ENCODE measurements at places on chromosomes 13 and 19. TPM values are rescaled to one million over a fixed set of nuclear protein-coding genes. Genes with fewer than 3 reads are reported as not detected.

DNA sequence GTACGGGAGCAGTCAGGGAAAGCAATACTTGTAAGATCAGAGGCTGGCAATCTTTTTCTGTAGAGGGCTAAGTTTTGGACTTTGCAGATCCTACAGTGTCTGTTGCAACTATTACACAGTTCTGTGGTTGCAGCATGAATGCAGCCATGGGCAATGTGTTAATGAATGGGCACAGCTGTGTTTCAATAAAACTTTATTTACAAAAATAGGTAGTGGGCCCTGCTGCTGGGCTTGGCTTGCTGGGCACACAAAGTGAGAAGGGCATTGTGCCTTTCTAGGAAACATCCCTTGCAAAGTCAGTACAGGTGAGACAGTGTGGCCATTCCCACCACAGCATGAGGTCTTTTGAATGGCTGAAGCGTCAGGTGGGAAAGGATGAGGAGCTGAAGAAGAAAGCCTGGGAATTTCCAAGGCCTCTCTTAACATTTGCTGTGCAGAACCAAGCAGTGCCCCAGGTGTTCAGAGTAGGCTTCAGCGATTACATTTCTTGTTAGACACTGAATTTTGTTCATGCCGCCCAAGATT, 9.1 kb downstream of the KL start:
- no peak overlapping the region for H3K27ac ChIP-seq
- H3K27me3 ChIP-seq, result peaks cover 42% of the 10 kb centered on the region
- H3K36me3 ChIP-seq, result no peaks in the 10 kb centered on the region
- no peaks in the 10 kb centered on the region for H3K4me1 ChIP-seq
- DNase-seq, result no peak
- no peak overlapping the region for H3K4me3 ChIP-seq

Gene ZNF773
- 34.2 TPM for total RNA-seq

GRCh38 chr13:62483774-62484173, 1068.1 kb upstream of the PCDH20 start:
- no peaks in the 10 kb centered on the region for H3K27me3 ChIP-seq
- no peaks in the 10 kb centered on the region for H3K4me1 ChIP-seq
- no peak overlapping the region for H3K27ac ChIP-seq
- DNase-seq, result no peak
- no peak overlapping the region for H3K4me3 ChIP-seq

Gene APOE
- 1,026 TPM for total RNA-seq

- DNase-seq, result no peak
- no peaks in the 10 kb centered on the region for H3K27me3 ChIP-seq
- no peaks in the 10 kb centered on the region for H3K36me3 ChIP-seq
These were observed 65.8 kb downstream of the GPC6 start for GRCh38 chr13:93292366-93292765.

- H3K27me3 ChIP-seq, result no peaks in the 10 kb centered on the region
- no peak overlapping the region for H3K4me3 ChIP-seq
- H3K36me3 ChIP-seq, result no peaks in the 10 kb centered on the region
- no peak overlapping the region for H3K27ac ChIP-seq
- peaks cover 47% of the 10 kb centered on the region for H3K4me1 ChIP-seq
These were observed 38.9 kb upstream of the SERP2 start for GRCh38 chr13:44334751-44335150.

DNA sequence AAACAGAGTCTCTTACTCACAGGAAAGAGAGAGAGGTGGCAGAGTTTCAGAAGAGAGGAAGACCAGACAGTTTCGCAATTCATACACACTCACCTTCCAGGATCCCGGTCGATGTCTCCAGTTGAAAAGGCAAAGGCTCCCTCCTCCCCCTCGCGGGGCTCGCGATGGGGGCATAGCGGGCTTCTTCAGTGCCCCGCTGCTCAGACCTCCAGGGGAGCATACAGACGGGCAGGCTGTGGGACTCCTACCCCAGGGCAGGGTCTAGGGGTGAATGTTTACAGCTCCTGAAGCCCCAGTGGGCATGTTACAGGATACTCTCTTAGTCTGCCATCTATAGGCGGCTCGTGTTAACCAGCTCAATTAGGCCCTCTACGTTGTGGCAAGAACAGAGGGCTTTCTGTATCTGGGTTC, 139.2 kb downstream of the SLITRK5 start:
- no peaks in the 10 kb centered on the region for H3K27me3 ChIP-seq
- H3K4me1 ChIP-seq, result no peaks in the 10 kb centered on the region
- H3K36me3 ChIP-seq, result no peaks in the 10 kb centered on the region
- peak; percentile 7 for DNase-seq
- no peak overlapping the region for H3K4me3 ChIP-seq

GRCh38 chr13:29846475-29847256, 3.8 kb downstream of the UBL3 start:
- H3K27ac ChIP-seq, result no peak overlapping the region
- no peaks in the 10 kb centered on the region for H3K36me3 ChIP-seq
- no peaks in the 10 kb centered on the region for H3K27me3 ChIP-seq
- H3K4me3 ChIP-seq, result peak overlapping the region; percentile 97

Gene ZNF737
- 18.7 TPM for total RNA-seq

GRCh38 chr19:38665950-38666662, 18.7 kb downstream of the ACTN4 start:
- peak overlapping the region; percentile 98 for H3K27ac ChIP-seq
- peaks cover 93% of the 10 kb centered on the region for H3K4me1 ChIP-seq
- H3K36me3 ChIP-seq, result peaks cover 4% of the 10 kb centered on the region
